ENCODE measurements at places on chromosomes 2 and 18. TPM values are rescaled to one million over a fixed set of nuclear protein-coding genes. Genes with fewer than 3 reads are reported as not detected.

Gene LCT
- not detected for total RNA-seq

DNA sequence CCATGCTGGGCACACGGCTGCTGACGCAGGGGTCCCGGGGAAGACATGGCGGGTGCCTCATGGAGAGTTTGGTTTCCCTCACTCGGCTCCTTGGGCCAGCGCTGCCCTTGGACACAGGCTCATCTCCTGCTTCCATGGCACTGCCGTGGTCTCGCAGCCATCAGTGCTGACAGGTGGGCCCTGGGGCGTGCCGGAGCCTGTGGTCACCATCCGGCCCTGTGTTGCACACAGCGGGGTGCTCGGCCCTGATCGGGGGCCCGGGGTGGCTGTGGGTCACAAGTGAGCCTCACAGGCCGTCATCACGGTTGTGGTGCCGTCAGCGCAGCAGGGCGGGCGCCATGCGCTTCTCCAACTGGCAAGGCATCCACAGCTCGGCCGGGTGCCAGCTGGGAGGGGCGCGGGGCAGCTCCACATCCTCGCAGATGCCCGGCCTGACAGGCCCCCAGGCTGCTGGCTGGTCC, 582 bp downstream of the RTP5 start:
- DNase-seq: no peak

Gene CCDC150
- total RNA-seq: 5.7 TPM

Gene ALPI
- total RNA-seq: not detected

Gene PSMD14
- total RNA-seq: 123 TPM

Gene CFAP65
- 1.1 TPM for total RNA-seq

- no peak for DNase-seq
Measured at GRCh38 chr18:37176621-37176934, 347.7 kb downstream of the KIAA1328 start.

Measured in epithelial cell of proximal tubule (primary cell).